ENCODE measurements at places on chromosomes 13 and 19.

DNA sequence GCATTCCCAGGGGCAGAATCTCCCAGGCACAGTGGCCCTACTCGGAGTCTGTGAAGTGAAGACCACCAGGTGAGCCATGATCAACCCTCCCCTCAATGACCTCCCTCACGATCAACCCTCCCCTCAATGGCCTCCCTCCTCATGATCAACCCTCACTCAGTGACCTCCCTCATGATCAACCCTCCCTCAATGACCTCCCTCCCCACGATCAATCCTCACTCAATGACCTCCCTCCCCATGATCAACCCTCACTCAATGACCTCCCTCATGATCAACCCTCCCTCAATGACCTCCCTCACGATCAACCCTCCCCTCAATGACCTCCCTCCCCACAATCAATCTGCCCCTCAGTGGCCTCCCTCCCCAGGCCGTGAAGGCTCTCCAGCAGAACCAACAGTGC lies 32.1 kb downstream of the SBNO2 start:
- no peak for DNase-seq

DNA sequence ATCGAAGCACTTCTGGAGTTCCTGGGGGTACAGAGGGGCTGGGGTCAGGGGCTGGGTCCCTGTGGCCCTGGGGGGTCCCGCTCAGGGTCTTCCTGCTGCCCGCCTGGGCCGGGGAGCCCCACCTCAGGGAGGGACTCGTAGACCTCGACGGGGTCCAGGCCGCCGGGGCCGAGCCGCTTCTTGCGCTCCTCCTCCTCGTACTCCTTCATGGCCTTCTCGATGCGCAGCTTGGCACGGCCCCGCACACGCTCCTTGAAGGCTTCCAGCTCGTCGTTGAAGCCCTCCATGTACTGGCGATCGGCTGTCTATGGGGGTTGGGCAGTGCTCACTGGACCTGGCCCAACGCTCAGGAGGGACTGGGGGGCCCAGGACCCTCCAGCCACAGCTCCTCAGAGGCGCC lies 10.2 kb downstream of the CDC37 start:
- DNase-seq = no peak

- DNase-seq = no peak
Measured at GRCh38 chr13:94656766-94657165, 55.1 kb downstream of the GPR180 start.

- DNase-seq = no peak
Measured at GRCh38 chr13:44842158-44842557, 147.1 kb downstream of the NUFIP1 start.

DNA sequence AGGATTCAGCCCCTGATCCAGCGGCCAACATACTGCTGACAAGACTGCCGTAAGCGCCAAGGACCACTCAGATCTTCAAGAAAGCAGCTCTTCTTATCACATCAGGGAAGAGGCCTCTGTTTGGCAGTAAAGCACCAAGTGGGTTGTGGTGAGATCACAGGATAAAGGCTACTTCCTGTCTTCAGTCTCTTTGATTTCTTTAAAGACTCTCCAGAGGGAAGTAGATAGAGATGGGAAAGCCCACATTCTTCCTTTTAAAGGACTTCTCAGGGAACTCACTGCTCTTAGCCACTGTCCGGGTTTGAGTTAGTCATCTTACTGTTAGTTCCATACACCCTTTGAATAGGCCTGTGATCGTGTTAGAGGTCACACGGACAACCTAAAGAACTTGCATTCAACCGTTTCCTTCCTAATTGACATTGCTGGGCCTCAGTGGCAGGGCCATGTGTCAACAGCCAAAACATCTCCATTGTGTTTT lies 47.2 kb upstream of the POMP start:
- peak; percentile 94 for DNase-seq

DNA sequence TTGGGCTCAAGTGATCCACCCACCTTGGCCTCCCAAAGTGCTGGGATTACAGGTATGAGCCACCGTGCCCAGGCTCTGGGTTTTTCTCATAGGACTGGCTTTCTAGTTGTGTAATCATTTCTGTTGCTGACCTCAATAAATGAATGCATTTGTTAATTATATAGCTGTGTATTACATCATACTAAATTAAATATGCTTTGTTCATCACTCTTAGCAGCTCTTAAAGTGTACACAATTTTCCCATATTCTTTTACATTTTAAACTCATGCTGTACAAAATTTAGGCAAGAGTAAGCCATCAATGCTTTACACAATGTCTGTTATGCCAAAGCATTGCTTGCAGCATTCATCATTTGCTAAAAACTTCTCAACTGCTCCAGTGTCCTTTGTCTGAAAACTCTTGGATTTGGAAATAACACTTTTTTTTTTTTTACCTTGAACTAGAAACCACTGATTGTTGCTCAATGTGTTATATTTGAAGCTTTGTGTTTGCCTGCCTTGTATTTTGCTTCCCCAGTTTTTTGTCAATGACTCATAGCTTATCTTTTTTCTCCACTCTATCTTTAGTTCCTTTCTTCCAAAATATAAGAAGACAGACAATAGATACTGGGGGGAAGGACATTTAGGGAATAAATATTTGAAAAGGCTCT lies 31.4 kb downstream of the CCDC122 start:
- peak; percentile 58 for DNase-seq

DNA sequence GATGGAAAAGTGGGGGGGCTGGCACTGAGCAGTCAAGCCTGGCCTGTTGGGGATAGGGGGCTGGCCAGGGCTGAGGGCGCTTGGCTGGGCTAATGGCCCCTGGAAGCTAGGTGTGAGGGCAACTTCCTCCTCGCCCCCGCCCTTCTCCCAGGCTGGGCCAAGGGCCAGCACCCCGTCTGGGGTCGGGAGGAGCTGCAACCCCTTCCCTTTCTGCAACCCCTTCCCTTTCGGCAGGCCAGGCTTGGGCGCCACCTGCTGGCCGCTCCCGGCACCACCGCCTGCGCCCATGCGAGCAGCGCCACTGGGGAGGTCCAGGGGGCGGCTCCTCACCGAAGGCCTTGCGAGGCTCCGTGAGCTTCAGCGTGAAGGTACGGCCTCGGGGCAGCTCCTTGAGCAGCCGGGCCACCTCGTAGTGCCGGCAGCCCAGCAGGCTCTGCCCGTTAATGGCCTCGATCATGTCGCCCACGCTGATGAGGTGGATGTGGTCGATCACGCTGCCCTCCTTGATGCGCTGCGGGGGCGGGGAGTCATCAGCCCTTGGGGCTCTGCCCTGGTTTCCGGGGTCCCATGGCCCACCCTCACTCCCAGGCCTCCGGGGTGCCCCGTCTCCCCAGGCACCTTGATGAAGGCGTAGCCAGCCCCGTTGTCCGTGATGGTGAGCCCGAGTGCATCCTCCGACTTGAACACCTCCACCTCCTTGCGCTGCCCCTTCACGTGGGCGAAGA lies 5.0 kb upstream of the PTGER1 start:
- peak; percentile 62 for DNase-seq

- DNase-seq = no peak
Measured at GRCh38 chr13:55439450-55439849, 1701.3 kb upstream of the PRR20A start.

- peak; percentile 22 for DNase-seq
Measured at GRCh38 chr19:12331211-12331941, 2.1 kb downstream of the ZNF563 start.

Data from suppressor macrophage (primary cell).